NCI-H226 (cell line): ENCODE measurements at places on chromosomes 11 and 22.
A peak's percentile ranks its signal among the peaks of the same experiment; 100 is the strongest.

- no peak for DNase-seq
These were observed 407.4 kb downstream of the LARGE1 start for GRCh38 chr22:33512908-33513307.

DNA sequence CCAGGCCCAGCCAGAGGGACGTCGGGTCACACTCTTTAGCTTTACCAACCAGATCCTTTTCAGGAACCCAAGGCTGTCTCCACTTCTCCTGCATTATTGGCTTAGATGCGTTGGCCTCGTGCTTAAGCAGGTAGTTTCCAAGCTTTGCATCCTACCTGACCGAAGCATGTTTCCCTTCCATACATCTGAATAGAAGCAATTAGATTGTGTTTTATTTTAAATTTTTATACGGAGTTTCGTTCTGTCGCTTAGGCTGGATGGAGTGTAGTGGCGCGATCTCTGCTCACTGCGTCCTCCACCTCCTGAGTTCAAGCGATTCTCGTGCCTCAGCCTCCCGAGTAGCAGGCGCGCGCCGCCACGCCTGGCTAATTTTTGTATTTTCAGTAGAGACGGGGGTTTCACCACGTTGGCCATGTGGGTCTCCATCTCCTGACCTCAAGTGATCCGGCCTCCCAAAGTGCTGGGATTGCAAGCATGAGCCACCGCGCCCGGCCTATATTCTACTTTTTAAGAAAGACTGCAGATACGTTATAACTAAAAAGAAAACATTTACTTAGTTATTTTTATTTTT lies 677 bp downstream of the DYNC2H1 start:
- DNase-seq = no peak

DNA sequence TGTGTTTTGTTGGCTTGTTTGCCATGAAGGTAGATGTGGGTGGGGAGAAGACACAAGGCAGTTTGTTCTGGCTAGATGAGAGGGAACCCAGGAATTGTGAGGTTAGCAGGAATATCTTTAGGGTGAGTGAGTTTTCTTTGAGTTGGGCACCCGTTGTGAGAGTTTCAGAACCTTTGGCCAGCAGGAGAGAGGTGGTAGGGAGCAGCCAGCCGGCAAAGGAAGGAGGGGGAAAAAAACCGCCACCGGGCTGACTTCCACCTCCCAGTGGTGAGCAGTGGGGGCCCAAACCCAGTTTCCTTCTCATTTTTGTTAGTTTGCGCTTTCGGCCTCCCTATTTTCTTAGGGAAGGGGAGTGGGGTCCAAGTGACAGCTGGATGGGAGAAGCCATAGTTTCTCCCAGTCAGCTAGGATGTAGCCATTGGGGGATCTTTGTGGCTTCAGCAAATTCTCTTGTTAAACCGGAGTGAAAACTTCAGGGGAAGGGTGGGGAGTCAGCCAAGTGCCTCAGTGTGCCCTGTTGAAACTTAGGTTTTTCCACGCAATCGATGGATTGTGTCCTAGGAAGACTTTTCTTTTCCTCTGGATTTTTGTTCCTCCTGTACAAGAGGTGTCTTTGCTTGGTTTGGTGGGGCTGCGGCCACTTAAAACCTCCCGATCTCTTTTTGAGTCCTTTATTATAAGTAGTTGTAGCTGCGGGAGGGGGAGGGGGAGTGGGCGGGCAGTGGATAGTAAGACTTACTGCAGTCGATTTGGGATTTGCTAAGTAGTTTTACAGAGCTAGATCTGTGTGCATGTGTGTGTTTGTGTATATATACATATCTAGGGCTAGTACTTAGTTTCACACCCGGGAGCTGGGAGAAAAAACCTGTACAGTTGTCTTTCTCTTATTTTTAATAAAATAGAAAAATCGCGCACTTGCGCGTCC lies 1.1 kb upstream of the GCAT start:
- no peak for DNase-seq

DNA sequence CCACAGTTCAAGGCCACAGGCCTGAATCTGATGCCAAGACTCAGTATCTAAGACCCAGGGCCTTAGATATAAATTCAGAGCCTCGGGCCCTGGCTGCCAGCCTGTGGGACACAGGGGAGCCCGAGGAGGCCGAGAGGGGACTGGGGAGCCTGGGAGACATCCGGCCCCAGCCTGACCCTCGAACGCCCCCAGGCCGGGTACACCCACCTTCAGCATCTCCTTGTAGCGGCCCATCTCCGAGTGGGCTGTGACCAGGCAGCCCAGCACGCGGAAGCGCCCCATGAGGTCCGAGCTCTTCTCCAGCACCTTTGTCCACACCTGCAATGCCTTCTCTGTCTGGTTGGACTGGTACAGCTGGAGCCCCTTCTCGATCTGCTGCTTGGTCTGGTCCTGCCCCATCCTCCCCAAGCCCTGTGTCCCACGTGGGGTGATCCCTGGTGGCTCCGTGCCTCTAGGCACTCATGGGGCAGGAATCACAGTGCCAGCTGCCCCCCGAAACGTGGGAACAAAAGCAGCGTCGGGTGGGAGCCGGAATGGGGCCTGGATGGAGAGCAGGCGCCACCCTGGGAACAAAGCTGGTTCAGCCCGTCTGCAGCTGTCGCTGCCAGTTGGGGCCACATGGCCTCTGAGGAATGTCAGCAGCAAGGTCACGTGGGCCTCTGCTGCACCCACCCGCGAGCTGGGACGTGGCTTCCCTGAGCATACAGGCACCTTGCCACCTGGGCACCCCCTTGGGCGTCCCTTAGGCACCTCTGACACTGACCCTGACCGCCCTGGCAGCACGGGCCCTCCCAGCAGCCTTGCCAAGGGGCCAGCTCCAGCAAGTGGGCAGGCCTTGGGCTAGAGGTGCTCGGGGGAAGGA lies at the start of gene RAPSN:
TSS of gene RAPSN (minus strand) at position 571 of the 862 bp plus-strand sequence. CDS start at position 399, 172 bp downstream.
- DNase-seq = no peak

GRCh38 chr11:45252134-45252856 lies 33.8 kb downstream of the SYT13 start:
- DNase-seq = no peak

DNA sequence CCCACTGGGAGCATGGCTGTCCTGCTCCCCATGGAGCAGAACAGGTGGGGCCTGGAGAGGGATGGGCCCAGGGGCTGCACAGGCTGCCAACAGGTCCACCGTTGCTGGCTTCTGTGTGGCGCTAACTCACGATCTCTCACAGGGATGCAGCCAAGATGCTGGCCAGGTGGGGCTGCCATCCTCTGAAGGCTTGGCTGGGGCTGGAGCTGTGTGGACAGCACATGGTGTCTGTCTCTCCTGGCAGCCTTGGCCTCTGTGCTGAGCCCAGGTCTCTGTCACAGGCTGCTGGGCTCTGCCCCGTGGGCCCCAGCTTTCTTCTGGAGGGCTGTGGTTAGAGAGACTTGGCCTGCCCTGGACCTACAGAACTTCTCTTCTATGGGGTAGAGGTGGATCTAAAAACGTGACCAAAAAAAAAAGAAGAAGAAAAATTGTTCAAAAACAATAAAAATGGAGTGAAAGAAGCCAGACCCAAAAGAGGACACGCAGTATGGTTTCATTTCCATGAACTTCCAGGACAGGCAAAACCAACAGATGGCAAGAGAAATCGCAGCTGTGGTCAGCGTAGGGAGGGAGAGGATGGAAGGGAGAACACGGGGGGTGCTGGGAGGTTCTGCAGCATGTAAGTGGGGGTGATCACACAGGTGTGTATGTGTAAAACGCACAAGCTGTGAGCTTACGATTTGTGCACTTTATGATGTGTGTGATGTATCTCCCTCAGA lies 12.2 kb downstream of the PARVG start:
- DNase-seq = peak; percentile 6

GRCh38 chr11:85948884-85949283 lies 93.7 kb downstream of the CCDC83 start:
- DNase-seq = no peak

DNA sequence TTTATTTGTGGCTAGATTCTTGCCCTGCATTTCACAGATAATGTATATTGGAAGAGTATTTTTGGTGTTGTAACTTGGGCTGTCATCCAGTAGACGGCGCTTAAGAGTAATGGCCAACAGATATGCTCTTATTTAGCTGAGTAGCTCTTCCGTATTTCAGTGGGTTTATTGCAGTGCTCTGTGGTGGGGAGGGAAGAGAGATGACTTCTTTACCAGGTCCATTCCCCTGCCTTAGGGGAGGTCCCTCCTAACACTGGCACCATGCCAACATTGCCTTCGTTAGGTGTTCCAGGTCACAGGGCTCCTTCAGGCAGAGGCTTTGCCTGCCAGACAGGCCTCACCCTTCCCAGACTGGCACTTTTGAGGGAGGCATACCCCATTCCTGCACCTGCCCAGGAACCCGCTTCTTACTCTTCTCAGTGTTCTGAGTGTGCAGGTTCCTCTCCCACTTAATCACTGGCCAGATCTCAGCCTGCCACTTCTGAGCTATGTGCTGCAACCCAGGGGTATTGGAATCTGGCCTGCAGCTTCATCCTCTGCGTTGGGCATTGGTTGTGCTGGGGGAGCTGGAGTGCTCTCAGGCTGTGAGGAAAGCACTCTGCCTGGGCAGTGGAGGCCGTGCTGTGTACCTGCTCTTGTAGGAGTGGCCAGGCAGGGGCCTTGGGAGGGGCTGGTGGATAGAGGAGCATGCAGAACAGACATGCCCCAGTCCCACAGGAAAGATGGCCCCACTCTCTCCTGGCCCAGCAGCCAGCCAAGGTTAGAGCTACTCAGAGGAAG lies 29.4 kb upstream of the SLN start:
- DNase-seq = no peak

GRCh38 chr11:13638422-13638821 lies 30.0 kb upstream of the FAR1 start:
- DNase-seq = no peak

DNA sequence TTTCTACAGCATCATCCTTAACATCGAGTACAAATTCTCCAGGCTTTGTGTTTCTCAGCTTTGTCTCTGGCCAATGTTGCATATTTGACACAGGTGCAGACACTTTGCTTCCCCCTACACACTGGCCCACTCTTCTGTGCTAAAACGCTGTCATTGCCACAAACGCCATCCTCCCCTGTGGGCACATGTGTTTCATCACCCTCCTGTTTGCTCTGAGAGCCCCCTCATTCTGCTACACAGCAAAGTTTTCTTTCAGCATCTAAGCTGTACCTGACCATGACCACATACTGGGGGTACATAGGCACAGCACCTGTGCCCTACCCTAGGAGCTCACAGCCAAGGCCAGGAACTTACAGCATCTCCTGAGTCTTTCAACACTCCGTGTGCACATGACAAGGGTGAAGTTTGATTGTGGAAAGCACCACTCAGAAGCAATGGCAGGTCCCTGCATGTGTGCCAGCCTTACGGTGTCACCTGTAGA lies 7.9 kb upstream of the IGLL5 start:
- no peak for DNase-seq

GRCh38 chr11:77127920-77128691 lies at the start of gene MYO7A:
TSS of gene MYO7A (plus strand) at chr11:77128246. CDS start at chr11:77130635, 2,389 bp downstream.
- DNase-seq = no peak

DNA sequence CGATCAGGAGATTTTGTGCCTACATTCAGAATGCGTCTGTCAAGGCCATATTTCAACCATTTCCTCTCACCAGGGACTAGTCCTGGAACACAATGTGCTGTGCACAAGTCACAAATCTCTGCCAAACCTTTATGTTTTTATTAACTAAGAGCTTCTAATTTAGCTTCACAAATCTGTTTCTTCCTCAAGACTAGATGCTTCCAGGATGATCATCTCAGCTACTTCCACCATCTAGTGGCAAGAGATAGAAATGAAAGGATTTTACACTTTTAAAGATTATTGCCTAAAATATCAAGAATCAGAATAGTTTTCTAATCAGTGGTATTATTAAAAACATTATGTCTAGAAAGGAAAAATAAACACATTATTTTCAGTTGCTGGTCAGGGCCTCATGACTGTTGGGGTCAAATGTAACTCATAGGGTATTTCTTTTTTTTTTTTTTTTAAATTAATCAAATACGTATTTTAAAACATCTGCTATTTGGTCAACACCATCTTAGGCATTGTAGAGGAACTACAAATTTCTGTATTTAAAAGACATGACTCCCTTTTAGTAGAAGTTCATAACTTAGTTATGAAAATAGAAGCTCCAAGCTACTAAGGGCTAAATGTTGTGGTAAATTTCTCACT lies 1102.6 kb downstream of the DLG2 start:
- DNase-seq = no peak

DNA sequence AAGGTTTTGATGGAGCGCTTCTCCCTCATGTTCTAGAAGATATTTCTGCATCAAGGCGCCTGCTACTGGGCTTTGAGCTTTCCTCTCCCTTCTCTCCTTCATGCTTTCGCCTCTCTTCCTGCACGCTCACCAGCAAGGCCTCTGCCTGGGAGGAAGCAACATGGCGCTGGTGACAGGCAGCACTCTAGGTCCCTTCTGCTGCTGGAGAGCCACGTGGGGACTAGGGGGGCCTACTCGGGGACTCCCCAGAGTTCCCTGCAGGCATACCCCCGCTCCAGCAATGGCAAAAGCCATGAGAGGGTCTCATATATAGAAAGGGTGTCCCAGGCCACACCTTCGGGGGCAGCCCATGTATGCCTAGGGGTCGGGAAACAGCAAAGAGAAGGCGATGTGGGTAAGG lies 49.7 kb downstream of the GRIK4 start:
- no peak for DNase-seq

GRCh38 chr11:117923275-117923674 lies 5.9 kb downstream of the TMPRSS13 start:
- DNase-seq = no peak

GRCh38 chr11:103652013-103652412 lies 384.4 kb upstream of the DDI1 start:
- peak; percentile 72 for DNase-seq

DNA sequence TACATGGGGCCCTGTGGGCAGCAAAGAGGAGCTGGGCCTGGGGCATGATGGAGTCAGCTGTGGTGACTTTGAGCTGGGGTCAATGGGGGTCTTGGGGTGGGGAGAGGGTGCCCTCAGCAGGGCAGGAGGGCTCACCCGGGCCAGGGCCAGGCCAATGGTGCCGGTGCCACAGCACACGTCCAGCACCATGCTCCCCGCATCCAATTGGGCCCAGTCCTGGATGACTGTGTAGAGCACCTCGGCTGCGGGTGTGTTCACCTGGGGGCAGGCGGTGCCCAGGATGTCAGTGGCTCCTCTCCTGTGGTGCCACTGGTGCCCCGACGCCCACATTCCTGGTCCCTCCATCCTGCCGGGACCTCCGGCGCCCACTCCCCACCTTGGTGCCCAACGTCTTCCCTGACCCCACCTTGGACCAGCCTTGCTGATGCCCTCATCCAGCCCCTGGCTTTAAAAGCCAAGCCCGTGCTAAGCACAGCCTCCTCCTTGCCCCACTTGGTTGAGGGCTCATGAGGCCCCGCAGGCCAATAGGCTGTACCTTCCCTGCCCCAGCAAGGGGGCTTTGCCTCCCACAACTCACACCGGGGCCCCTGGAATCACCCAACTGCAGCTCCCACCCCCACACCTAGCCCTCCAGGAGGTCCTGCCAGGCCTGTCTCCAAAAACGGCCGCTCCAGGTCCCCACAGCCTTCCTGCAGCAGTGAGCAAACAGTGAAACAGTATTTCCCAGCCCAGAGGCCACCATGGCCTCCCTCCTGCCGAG lies 2.2 kb upstream of the RANBP1 start:
- DNase-seq = no peak
